ENCODE measurements at places on chromosomes 7 and 10.

- DNase-seq = no peak
Measured at GRCh38 chr10:129474642-129475041, 7.6 kb downstream of the MGMT start.

DNA sequence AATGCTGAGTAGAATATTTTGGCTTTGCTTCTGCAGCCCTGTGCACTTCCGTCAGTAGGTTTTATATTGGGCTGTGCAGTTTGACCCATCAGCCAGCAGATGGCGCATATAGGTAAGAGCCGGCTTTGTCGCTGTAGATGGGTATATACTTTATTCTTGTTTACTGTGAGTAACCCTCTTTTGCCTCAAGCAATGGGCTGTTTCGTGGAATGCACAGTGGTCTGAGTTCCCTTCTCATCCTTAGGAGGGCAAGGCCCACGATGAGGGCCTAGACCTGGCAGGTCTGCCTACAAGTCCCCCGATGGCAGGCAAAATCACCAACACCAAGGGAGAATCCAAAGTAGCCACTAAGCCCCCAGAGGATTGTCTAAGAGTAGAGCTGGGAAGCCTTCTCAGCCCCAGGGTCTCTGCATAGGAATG lies 1002.9 kb upstream of the KCND2 start:
- DNase-seq = no peak

GRCh38 chr7:34299066-34299465 lies 359.0 kb upstream of the NPSR1 start:
- no peak for DNase-seq

- DNase-seq = no peak
Measured at GRCh38 chr10:1274701-1275544, 218.7 kb downstream of the WDR37 start.

DNA sequence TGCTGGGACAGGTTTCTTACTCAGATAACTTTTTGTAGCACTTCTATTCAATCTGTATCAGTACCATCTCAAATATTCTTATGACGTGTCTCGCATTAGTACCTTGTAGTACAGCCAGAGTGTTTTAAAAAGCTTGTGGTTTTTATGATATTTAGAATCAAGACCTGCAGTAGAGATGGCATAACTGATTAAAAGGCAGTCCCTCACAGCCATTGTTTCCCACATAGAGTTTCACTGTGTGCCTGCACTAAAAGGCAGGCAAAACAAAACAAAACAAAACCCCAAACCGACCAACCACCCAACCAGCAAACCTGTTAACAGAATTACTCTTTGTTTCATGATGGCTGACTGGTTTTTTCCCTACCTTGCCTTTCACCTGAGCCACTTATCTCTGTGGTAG lies 221.3 kb upstream of the DGKB start:
- no peak for DNase-seq

GRCh38 chr7:138543739-138544138 lies 83.7 kb downstream of the TRIM24 start:
- no peak for DNase-seq

DNA sequence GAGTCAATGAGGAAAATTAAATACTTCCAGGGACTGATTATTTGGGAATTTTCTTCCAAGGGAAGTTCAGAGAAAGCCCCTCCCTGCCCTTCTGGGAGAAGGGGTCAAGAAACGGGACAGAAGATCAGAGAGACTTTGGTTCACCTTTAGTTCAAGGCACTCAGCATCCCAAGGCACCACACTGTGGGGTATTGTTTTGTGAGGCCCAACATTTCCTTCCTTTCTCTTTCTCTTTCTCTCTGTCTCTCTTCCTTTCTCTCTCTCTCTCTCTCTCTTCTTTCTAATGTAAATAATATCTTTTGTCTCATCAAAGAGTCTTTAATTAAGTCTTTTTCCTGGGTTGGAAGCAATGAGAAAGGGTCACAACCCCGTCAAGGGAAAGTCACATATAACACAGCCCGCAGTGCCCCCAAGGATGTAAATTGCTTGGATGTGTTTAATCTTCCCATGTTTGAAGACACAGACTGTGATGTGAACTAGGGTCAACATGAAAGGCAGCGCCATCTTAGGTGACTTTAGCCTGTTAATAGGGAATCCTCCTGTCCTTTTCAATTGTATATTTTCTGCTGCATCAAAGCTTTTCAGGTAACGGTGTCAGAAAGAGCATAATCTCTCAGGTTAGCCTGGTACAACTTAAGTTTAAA lies 983.3 kb upstream of the C7orf33 start:
- DNase-seq = no peak

GRCh38 chr7:111050875-111051416 lies 40.0 kb upstream of the LRRN3 start:
- no peak for DNase-seq

DNA sequence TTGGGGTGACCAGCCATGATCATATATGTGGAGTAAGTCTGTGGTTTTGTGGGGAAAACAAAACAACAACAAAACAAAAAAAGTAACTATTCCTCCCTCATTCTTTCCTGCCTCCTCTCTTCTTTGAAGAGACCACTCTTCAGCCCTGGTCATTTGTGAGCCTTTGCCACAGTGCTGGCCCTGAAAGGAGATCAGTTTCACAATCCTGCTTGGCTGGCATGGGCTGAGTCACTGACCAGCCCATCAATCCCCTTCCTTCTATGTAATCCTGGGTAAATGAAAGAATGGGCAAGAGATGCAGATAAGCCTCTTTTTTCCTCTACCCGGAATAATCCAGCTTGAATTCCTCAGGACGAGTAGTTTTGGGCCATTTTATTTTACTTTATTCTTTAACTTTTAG lies 13.6 kb downstream of the CSTF2T start:
- DNase-seq = no peak

GRCh38 chr10:60377955-60378354 lies 11.7 kb downstream of the ANK3 start:
- DNase-seq = no peak

DNA sequence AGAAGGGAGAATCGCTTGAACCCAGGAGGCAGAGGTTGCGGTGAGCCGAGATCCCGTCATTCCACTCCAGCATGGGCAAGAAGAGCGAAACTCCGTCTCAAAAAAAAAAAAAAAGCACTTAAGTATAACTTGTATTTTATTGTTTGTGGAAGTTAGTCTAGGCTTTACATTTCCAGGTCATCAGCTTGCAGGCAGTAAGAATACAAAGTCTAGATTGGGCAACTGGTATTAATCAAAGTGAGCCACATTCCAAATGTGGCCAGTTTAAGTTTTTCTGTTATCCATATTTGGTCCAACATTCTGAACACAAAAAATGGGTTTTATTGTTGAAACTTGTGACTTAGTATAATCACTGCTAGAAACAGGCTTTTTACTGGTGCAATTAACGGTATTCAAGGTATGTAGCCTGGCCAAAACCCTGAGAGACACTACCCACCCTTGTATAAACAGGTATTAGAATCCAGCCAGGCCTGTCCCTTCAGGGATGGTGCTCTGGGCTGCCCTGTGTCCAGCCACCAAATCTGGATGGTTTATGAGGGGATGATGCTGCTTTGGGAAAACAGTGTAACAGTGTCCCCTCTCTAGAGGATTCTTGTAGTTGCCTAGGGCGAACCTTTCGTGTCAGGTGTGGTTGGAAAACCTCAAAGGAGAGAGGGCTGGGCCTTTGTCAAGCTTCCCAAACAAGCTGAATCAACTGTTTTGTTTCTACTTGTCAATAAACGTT lies 122.1 kb upstream of the EFCAB10 start:
- DNase-seq = no peak

- no peak for DNase-seq
Measured at GRCh38 chr7:114504586-114504985, 90.0 kb downstream of the FOXP2 start.

DNA sequence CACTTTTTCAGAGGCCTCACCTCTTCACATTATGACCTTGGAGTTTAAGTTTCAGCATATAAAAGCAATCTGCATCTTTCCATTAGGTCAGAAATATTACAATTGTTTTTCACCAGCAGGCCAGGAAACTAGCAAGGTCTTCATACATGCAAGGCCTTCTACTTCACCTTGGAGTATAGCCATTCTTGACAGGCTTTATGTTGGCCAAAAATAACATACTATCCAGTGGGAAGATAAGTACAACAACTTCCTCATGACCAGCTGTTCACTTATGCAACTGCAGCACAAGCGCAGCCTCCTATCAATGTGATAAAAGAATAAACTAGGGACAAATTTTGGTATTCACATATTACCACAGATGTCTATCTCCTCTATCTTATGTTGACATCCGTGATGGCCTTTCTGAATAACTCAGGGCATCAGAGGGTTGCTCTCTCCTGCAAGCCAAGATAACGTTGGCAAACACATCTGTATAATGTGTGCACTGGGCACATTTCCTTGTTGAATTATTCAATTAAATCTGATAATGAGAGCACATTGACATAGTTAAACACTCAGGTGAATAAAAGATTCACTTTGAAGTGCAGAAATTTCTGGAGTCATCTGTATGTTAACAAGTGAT lies 239.8 kb downstream of the FZD1 start:
- DNase-seq = no peak

- no peak for DNase-seq
Measured at GRCh38 chr7:153473185-153473584, 579.0 kb upstream of the DPP6 start.

- no peak for DNase-seq
Measured at GRCh38 chr10:29534590-29534989, 100.2 kb downstream of the SVIL start.

DNA sequence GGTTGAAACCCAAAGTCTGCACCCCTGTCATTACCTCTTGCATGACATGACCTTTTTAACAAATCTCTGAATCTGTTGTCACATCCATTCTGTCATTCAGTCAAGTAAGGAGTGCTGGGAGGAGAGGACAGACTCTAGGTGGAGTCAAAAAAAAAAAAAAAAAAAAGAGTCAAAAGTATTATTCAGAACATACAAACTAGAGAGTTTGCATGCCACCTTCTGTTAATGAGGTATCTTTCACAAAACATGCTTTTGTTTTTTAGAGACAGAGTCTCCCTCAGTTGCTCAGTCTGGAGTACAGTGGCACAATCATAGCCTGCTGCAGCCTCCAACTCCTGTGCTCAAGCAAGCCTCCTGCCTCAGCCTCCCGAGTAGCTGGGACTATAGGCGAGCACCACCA lies 81.6 kb upstream of the ARMC3 start:
- no peak for DNase-seq

GRCh38 chr10:95850791-95851190 lies 57.0 kb upstream of the CC2D2B start:
- peak; percentile 14 for DNase-seq

All from GM04503 (cell line).